Sciatic nerve (tissue), 2 donors: ENCODE measurements at places on chromosomes 12 and 14. TPM values are rescaled to one million over a fixed set of nuclear protein-coding genes. Genes with fewer than 3 reads are reported as not detected.

GRCh38 chr14:51546099-51546498, 105.6 kb upstream of the FRMD6 start:
- DNase-seq = no peak

DNA sequence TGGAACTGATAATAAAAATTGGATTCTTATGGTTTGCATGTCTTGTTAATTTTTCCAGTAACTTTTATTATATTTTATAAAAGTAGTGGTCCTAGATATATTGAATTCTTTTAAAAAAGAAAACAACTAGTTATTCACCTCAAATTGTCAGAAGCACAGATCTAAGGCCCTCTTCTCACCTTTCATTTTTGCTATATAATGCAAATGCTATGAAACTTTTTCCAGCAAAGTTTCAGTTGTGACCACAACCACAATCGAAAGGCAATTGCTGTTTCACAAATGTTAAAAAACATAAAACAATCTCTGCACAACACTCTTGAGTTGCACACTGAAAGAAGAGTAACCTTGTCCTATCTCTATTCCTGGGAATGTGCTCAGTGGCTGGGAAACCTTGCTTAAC, 479.8 kb upstream of the FLRT2 start:
- DNase-seq = no peak

GRCh38 chr14:43204816-43205215, 1302.3 kb downstream of the FSCB start:
- DNase-seq = no peak

GRCh38 chr12:77062846-77063461, 2.4 kb downstream of the E2F7 start:
- DNase-seq = no peak

GRCh38 chr14:65476273-65476941, 63.9 kb downstream of the FUT8 start:
- no peak for DNase-seq

- no peak for DNase-seq
Measured at GRCh38 chr12:105576261-105576660, 245.8 kb downstream of the C12orf75 start.

GRCh38 chr12:101051901-101052550, 158.0 kb downstream of the SLC5A8 start:
- no peak for DNase-seq

GRCh38 chr12:50841716-50842531, 802 bp upstream of the TMPRSS12 start:
- DNase-seq = no peak

DNA sequence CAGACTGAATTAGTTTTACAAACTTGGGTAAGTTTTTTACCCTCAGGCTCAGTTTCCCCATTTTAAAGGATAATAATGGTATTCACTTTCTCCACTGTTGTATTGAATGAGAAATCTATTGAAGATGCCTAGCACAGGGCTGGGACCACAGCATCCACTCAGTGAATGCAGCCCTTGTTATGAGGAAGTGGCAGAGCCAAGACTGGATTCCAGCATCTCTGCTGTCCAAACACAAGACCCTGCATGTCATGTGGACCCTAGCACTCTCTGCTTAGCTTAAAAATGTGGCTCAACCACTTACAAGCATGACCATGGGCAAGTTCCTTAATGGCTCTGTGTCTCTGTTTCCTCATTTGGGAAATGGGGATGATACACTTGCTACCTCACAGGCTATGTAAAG, 24.1 kb upstream of the TRIM9 start:
- DNase-seq = no peak

DNA sequence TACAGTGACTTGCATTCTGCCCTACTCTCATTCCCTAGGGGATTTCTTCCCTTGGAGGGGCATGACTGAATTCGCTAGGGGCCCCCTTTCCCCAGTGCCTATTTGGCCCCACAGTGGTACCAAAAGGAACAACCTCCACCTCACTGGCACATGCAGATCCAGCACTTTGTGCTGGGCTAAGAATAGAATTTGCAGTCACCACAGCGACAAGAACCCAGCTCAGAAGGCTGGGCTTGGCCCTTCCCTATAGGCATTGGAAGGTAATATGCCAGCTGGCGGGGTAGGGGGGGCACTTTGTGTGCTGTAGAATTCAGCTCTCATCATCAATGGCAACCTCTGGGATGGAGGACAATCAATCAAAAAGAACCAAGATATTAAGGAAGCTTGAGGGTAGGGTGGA, 13.9 kb downstream of the BAZ2A start:
- DNase-seq = no peak

GRCh38 chr12:26172539-26172938, 22.8 kb upstream of the SSPN start:
- no peak for DNase-seq

- DNase-seq = no peak
Measured at GRCh38 chr12:94077209-94077608, 71.2 kb upstream of the PLXNC1 start.

- DNase-seq = no peak
Measured at GRCh38 chr12:111149299-111149698, 219.6 kb downstream of the PHETA1 start.

- no peak for DNase-seq
Measured at GRCh38 chr12:80593766-80594165, 113.7 kb upstream of the MYF6 start.

GRCh38 chr12:72024613-72025012, 86.0 kb downstream of the TPH2 start:
- DNase-seq = no peak

GRCh38 chr14:74557691-74558090, 54.3 kb downstream of the LTBP2 start:
- DNase-seq = no peak

Gene SLC39A2
- not detected for total RNA-seq

Gene KRT78
- total RNA-seq = not detected

Gene PIWIL1
- not detected for total RNA-seq

Gene DHRS2
- not detected for total RNA-seq
